GM04503 (cell line): ENCODE measurements at places on chromosomes 11 and 22.

DNA sequence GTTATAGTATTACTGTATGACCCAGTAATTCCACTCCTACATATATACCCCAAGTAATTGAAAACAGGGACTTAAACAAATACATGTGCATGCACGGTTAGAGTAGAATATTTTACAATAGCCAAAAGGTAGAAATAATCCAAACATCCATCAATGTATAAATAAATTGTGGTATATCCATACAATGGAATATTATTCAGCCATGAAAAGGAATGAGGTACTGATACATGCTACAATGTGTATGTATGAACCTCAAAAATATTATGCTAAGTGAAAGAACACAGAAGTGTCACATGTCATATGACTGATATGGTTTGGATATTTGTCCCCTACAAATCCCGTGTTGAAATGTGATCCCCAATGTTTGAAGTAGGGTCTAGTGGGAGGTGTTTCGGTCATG lies 560.8 kb upstream of the LARGE1 start:
- DNase-seq: no peak

DNA sequence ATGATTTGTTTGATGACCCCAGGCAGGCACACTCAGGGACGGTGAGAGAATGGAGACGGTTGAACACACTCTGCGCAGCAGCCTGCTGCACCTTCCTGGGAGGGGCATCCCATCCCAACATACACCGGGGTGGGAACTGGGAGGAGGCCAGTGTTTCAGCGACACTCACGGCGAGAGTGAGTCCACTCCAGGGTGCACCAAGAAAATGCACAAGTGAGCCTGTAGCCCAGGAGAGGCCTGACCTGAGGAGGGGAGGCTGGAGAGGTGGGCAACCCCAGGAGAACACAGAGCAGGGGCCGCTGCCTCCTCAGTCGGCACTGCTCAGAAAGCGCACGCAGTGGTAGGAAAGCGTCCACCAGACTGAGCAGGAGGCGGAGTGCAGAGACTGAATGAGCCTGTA lies 54.5 kb downstream of the IGF2 start:
- DNase-seq: no peak

- DNase-seq: no peak
Measured at GRCh38 chr11:2990617-2991451, 1.3 kb downstream of the NAP1L4 start.

DNA sequence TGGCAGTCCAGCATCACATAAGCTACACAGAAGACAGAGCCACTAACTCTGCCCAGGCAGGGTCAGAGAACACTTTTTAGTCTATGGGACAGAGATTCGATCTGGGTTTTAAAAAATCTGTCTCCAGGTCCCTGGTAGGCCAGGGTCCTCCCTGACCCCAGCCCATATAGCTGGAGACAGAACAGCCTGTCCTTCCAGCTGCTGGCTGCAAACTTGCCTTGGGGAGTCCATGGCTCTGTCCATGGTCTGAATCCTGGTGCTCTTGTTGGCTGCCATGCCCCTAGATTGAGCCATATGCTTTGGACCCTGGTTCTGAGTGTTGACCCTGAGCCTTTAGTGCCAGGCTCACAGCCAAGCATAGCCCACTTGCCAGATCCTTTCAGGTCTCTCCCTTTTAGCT lies 13.3 kb upstream of the LIPT2 start:
- DNase-seq: no peak

DNA sequence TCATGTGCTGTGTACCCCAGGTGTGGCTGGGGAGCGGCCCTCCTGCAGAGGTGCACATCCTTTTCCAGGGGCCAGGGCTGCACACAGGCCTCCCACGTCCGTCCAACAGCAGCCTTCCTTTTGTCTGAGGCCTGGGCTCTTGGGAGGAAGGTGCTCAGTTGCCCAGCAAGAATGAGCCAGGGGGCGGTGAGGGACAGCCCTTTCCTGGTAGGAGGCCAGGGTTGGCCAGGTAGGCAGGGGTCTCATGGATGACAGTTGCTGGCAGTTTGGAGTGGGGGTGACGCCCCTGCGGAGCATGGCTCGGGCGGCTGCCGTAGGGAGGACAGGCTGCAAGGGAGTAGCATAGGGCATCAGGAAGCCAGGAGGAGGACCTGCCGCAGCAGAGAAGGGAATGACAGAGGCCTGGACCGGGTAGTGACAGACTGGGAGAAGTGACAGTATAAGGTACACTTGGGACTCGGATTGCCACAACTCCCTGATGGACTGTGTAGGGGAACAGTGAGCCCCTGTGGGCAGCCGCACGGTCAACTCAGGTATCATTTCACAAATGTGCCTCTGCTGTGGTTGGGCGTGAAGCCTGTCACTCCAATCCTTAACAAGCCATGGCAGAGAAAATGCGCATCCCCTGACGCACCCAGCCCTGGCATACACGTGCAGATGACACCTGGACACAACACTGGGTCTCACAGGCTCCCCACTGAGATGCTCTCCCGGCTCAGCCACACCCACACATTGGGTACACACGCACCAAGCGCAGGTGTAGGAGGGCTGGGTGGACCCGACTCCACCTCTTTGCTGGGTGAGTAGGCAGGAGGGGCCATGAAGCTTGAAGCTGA lies 79.7 kb downstream of the DGCR2 start:
- DNase-seq: no peak

- DNase-seq: no peak
Measured at GRCh38 chr11:42490506-42490905, 821.3 kb upstream of the API5 start.

DNA sequence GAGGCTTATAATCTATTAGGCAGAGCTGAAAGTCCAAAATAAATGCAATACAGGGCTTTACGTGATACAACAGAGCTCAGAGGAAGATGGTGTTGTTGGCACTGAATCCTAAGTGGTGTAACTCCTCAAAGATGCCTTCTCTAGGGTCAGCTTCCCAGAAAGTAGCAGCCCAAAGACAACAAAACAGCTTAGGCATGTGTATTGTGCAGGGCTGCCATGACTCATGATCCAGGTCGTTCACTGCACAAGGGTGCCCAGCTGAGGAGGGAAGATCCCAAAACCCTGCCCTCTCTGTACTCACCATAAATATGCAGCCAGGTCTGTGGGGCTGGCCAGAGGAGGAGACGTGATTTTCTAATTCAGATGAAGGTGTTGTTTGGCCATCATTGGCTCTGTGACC lies 59.4 kb upstream of the NNMT start:
- no peak for DNase-seq
